Purkinje cell (primary cell): ENCODE measurements at places on chromosomes 6 and 20. TPM values are rescaled to one million over a fixed set of nuclear protein-coding genes. Genes with fewer than 3 reads are reported as not detected.

The OPRL1 gene
- 0.13 TPM in 1 of 2 replicates, not detected in the other for polyA plus RNA-seq

The PNPLA1 gene
- polyA plus RNA-seq: not detected in 2 replicates

The PPP1R3G gene
- 0.10 and 0.55 TPM in 2 replicates for polyA plus RNA-seq

The RBM12 gene
- 5.4 and 5.5 TPM in 2 replicates for polyA plus RNA-seq

The TBXT gene
- polyA plus RNA-seq: not detected in 2 replicates

The MLN gene
- polyA plus RNA-seq: not detected in 2 replicates
